Stimulated activated CD4-positive, alpha-beta T cell treated with anti-CD3 and anti-CD28 coated beads, Interleukin-12 subunit alpha, Interleukin-12 subunit beta, amount 100 ng/mL, for 24 hours (primary cell): ENCODE measurements at places on chromosomes 7 and 10.
A peak's percentile ranks its signal among the peaks of the same experiment; 100 is the strongest.

- no peak for DNase-seq
Measured at GRCh38 chr10:71433768-71434744, 37.3 kb downstream of the CDH23 start.

DNA sequence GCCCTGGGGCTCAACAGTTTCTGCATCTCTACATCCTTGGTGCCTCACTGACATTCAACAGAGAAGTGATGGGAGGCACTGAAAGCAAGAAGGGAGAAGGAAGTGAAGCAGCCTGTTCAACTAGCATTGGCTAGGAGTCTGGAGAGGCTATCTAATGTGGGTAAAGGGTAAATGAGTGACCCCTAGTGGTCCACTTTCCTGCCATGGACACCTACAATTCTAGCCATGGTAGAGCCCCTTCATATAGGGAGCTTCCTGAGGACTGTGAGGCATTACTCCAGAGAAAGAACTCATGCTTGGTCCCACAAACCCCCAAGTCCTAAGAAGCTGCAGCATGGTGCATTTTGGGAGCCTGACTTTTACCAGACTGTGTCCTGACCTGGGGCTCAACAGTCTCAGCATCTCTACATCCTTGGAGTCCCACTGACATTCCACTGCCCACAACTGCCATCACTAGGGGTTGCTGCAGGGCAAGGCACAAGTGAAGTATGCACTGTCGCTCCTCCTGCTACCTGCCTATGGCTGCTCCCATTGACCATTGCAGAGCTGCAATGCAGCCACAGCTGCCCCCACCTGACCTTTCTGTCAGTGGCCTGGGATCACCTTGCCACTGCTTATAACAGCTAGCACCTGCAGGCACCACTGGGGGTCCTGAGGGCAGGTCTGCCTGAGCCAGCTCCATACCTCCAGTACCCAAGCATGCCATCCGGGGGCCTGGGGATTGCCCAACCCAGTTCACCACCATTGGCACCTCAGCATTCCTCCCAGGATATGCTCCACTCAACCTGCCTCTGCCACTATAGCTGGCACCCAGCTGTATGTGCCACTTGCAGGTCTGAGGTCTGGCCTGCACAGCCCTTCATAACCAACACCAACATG lies 44.1 kb upstream of the CDK6 start:
- DNase-seq = no peak

GRCh38 chr7:96026611-96027010 lies 254.3 kb downstream of the DYNC1I1 start:
- DNase-seq = no peak

GRCh38 chr7:20783700-20784387 lies 2.8 kb downstream of the SP8 start:
- no peak for DNase-seq

- no peak for DNase-seq
Measured at GRCh38 chr10:49598164-49598856, 11.8 kb upstream of the SLC18A3 start.

DNA sequence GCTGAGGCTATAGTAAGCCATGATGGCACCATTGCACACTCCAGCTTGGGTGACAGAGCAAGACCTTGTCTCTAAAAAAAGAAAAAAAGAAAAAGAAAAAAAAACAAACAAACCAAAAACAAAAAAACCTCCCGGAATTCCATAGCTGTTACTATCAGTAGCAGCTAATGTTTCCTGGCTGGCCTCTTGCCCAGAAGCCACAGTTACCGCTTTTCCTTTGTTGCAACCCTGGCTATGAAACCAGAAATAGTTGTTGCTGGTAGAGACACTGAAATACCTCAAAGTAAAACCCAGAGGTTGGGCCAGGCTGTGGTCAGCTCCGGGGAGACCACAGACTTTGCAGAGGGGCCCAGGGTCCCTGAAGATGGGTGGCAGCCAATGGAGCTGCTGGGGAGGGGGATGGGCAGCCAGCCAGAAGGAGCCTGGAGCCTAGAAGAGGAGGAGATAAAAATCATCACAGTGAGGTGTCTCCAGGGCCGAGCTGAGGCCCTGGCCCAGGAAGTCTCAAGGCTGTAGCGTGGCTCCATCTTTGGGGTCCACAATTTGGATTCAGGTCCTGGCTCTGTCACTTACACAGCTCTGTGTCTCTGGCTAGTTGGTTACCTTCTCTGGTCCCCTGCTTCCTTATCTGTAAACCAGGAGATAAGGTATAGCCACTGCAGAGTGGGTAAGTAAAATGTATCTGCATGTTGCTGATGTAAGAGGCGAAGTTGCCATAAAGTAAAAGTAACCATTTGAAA lies 3.4 kb upstream of the CHST12 start:
- DNase-seq = no peak

GRCh38 chr10:130337305-130337640 lies 201.1 kb downstream of the GLRX3 start:
- DNase-seq = no peak

GRCh38 chr10:44774676-44775401 lies 136.3 kb upstream of the TMEM72 start:
- no peak for DNase-seq

- no peak for DNase-seq
Measured at GRCh38 chr7:98177553-98177952, 33.7 kb upstream of the BHLHA15 start.

GRCh38 chr7:90574820-90575187 lies 21.3 kb upstream of the CDK14 start:
- no peak for DNase-seq

- no peak for DNase-seq
Measured at GRCh38 chr10:58384544-58384998, 639 bp upstream of the TFAM start.

- no peak for DNase-seq
Measured at GRCh38 chr10:117654105-117654504, 111.6 kb downstream of the EMX2 start.

GRCh38 chr10:102765336-102765735 lies 21.6 kb downstream of the WBP1L start:
- DNase-seq = no peak

DNA sequence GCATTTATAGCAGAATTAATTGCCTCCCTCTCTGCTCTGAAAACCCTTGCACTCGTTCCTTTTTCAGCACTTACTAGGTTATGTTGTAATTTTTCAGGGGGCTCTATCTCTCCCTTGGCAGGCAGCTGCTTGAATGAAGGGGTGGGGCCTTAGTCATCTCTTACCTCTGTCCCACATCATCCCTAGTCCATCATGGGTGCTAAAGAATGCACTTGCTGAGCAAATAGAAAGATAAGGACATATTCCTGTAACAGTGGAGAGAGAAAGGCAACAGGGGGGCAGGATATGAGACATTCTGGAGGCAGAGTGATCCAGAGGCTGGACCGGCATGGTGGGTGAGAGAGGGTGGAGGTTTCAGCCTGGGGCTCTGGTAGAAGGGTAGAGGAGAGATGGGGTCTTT lies 60.0 kb downstream of the MINDY4 start:
- DNase-seq = no peak

GRCh38 chr10:44126291-44126717 lies 258.6 kb downstream of the CXCL12 start:
- no peak for DNase-seq

- no peak for DNase-seq
Measured at GRCh38 chr7:93359520-93360198, 127.5 kb downstream of the VPS50 start.

DNA sequence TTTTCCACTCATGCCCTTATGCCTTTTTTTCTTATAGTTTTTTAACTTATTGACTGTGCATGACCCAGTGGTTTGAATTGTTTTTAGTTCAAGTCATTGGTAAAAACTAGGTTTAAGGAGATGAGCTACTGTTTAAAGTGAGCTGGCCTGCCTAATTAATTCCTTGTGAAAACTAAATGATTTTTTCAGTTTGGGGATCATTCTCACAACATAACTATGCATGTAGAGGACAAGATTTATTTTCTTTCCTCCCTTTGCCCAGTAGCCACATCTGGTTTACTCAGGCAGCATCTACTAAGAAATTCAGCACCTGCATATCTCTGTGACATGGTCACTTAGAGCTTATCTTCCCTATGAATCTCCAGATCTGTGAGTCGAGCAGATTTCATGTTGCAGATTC lies 1.7 kb downstream of the ADO start:
- DNase-seq = no peak

GRCh38 chr7:16993543-16993942 lies 111.8 kb upstream of the AGR3 start:
- no peak for DNase-seq

DNA sequence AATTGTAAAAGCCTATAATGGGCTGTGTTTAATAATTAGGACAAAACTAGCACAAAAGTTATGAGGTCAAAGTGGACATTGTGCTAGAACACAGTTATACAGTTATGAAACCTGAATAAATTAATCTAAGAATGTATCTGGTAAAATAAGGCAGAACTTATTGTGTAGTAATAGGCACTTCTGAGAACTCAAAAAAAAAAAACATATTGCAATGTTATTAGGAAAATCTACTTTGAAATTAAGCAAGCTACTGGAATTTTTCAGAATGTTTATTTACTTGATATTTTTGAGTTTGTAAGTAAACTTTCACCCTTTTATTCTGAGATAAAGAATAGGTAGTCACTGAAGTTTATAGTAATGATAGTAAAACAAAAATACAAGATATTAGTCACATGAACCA lies 135.8 kb upstream of the ABCB5 start:
- DNase-seq = no peak

DNA sequence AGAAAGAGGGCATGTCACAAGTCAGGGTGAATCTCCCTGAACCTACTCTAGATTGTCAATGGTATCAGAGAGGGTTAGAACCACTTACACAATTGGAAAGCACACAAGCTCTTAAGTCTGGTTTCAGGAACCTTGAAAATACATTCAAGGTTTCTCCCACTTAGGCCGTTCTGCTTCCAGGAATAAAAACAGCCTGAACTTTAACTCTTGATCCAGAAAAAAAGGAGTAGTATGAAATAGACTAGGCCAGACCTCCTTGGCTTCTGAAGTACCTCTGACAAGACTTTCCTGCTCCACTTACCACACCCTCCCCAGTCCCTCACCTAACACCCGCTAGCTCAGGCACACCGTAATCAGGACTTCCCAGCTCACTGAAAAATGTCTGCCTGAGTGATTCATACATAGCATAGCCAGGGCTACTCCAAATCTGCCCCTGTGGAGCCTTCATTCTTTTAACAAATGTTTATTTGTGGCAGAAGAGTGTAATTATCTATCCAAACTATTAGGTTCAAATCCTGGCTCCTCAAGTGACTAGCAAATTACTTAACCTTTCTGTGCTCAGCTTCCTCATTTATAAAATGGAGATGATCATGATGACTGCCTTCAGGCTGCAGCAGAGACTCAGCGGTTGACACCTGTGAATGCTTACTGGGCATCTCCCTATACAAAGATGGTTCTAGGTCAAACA lies 30.3 kb upstream of the IL6 start:
- DNase-seq = no peak

GRCh38 chr10:34102237-34102673 lies 712.8 kb downstream of the PARD3 start:
- no peak for DNase-seq

DNA sequence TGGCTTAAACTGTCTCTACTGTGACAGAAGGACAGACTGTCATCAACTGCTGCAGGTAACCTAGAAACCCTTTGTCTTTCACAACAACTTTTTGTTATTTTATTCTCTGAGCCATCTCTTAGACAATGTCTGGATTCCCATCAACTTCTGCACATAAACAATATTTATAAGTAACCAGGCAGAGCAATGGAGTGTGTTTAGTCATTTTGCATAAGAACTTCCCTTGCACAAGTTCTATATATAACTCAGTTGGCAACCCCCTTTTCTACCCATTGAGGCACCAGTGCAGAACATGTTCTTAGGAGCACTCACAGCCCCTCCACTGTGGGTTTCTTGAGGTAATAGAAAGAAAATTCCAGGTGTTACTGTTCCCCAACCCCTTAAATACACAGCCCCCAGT lies 65.0 kb upstream of the IL6 start:
- DNase-seq = no peak

DNA sequence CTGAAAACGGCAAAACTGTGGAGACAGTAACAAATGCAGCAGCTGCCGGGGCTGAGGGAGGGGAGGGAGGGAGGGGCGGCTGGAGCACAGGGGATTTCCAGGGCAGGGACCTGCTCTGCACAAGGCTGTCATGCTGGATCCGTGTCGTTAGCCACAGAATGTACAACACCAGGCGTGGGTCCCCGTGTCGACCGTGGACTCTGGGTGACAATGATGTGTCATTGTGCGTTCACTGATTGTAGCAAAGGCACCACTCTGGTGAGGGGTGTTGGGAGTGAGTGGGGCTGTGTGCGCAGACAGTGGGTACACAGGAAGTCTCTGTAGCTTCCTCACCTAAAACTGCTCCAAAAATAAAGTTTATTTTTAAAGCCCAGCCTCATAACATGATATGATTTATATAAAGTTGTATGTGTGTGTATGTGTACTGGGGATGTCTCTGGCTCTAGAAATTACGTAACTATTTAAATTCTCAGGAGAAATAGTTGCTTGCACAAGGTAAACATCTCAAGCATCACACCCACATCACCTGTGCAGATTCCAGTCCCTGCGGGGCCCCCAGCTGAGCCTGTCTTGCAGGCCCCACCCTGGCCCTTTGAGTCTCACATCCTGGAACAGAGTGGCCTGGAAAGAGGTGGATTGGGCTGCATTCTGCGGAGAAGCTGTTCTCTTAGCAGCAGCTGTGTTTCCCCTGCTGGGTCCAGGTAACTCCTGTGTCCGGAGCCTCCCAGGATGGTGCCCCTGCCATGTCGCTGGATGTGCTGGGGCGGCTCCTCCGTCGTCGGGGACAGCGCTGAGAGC lies 135.7 kb downstream of the DYNC2I1 start:
- no peak for DNase-seq

GRCh38 chr10:93376372-93377293 lies 105.5 kb downstream of the MYOF start:
- peak; percentile 4 for DNase-seq

- no peak for DNase-seq
Measured at GRCh38 chr7:3730276-3730675, 429.2 kb downstream of the SDK1 start.

- no peak for DNase-seq
Measured at GRCh38 chr10:12201543-12201942, 5.6 kb downstream of the CDC123 start.

DNA sequence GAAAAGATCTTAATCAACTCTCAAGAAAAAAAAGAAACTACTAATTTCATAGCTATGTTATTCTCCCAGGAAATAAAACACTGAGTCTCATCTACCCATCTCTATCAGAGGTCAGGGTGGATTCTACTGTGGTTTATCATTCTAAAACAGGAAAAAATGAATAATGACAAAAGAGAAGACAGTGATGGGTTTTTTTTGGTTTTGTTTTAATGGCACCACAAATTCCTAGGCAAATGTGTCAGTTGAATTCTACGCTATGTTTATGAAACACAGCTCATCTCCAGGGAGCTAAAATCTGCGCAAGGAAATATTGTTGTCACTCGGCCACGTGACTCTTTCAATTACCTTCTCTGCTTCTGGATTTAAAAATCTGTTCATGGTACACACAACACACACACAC lies 393.4 kb upstream of the SORCS1 start:
- DNase-seq = no peak
